ENCODE measurements at places on chromosomes 5 and 9. TPM values are rescaled to one million over a fixed set of nuclear protein-coding genes. Genes with fewer than 3 reads are reported as not detected.

PDE4D gene
- total RNA-seq: 18.9 TPM

ACSL6 gene
- under 0.01 TPM for total RNA-seq

JAKMIP2 gene
- 1.3 TPM for total RNA-seq

FSD1L gene
- 4.6 TPM for total RNA-seq

PKD2L2 gene
- not detected for total RNA-seq

KIF12 gene
- not detected for total RNA-seq

PTGER4 gene
- 5.2 TPM for total RNA-seq

SLC36A2 gene
- total RNA-seq: not detected

GLRA1 gene
- total RNA-seq: not detected

XRCC4 gene
- total RNA-seq: 3.0 TPM

BARX1 gene
- not detected for total RNA-seq

PDLIM7 gene
- total RNA-seq: 45.0 TPM

SUSD3 gene
- total RNA-seq: 0.94 TPM

ALDOB gene
- not detected for total RNA-seq

NTNG2 gene
- 3.5 TPM for total RNA-seq

PCDHA12 gene
- under 0.01 TPM for total RNA-seq

TMOD1 gene
- 0.16 TPM for total RNA-seq

FOXD4 gene
- 0.16 TPM for total RNA-seq

TMEM215 gene
- total RNA-seq: not detected

NRG2 gene
- total RNA-seq: 0.32 TPM

LIX1 gene
- total RNA-seq: not detected

EQTN gene
- not detected for total RNA-seq

PHF24 gene
- 0.16 TPM for total RNA-seq

C7 gene
- total RNA-seq: 0.26 TPM

CD14 gene
- total RNA-seq: 0.32 TPM

IL5 gene
- not detected for total RNA-seq

TMEM232 gene
- 6.3 TPM for total RNA-seq

NRARP gene
- total RNA-seq: 0.16 TPM

RAB3C gene
- total RNA-seq: not detected

NEK6 gene
- 91.1 TPM for total RNA-seq

C6 gene
- total RNA-seq: 0.16 TPM

LHX3 gene
- not detected for total RNA-seq

ACTBL2 gene
- under 0.01 TPM for total RNA-seq

ITGA2 gene
- 8.3 TPM for total RNA-seq
